ENCODE measurements at places on chromosomes 1 and 21.

DNA sequence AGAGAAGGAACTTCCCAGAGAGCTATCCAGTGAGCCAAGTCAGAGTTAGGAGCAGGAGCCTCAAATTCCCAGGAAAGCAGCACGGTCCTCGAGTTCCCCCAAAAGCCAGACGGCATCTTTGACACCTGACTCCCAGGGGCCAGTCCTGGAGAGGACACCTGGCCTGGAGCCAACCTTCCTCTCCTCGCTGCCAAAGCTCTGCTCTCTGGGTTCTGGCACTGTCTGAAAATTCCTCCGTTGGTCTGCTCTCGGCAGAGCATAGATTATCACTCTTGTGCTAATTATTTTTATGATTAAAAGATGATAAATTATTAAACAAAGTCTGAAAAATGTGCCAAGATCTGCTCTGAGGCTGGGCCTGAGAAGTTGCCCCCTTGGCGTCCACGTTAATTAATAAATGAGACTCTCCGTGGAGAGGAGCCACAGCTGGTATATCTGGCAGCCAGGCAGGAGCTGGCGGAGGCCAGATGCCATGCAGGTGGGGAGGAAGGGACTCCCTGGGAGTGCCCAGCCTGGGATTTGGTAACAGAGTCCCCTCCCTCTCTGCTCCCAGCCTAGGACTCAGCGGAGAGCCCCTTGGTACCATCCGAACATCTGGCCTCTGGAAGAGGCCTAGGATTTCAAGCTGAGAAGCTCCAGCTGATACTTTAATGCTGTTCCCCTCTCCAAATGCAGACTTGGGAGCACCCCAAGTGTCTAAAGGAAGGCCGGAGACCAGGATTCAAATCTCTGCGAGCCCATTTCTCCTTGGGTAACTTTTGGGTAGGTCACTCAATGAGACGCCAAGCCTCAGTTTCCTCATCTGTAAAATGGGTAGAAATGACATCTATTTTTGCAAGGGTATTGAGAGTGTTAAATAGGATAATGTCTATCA is 163.7 kb upstream of the POU3F1 start:
- no peak for DNase-seq

GRCh38 chr1:52674497-52675384 is 23.4 kb downstream of the COA7 start:
- no peak for DNase-seq

- no peak for DNase-seq
These were observed 31.6 kb downstream of the DOP1B start for GRCh38 chr21:36188081-36188681.

GRCh38 chr1:24244519-24245268 is 57.6 kb upstream of the IFNLR1 start:
- DNase-seq: no peak

- no peak for DNase-seq
These were observed 16.9 kb upstream of the MAP10 start for GRCh38 chr1:232788235-232788872.

GRCh38 chr1:172589553-172589952 is 56.6 kb downstream of the SUCO start:
- DNase-seq: no peak

DNA sequence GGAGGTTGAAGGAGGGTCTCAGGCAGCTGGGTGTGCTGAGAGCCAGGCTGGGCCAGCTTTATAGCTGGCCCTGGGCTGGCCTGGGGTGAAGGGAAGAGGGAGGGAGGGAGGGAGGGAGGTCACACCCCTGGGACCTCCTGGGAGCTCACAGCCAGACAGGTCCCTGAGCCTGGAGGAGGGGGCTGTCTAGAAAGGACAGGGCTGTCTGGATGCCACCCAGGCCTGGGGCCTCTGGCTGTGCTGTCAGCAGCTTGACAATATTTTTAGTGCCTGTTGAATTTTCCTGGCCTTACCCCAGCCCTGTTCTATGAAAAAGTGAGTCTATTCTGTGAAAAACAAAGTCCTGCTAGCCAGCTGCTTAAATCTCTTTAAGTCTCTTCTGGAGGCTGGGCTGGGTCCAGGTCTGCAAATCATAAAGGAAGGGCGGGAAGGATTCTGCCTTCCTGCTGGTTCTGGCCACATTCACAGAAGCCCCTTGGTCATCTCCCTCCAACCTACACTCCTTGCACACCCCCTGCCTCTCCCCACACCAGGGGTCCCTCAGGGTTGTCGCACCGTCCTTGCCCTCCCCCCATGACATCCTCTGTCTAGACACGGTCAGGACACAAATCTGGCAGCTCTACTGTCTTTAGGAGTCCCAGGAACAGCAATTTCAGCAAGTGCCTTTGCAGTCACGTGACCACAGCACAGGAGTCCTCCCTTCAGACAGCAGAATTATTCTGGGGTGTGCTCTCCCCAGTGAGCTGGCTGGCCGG is at the start of gene LEFTY2:
Gene LEFTY2, minus strand, starts transcription at position 34 of the 755 bp plus-strand sequence. CDS start 80 bp downstream, outside the sequence.
- DNase-seq: no peak

- no peak for DNase-seq
These were observed 6.8 kb downstream of the OR10Z1 start for GRCh38 chr1:158611916-158612315.

GRCh38 chr21:24658026-24658425 is 949.3 kb downstream of the MRPL39 start:
- DNase-seq: no peak

GRCh38 chr1:171740987-171741871 is 636 bp downstream of the VAMP4 start:
- no peak for DNase-seq

GRCh38 chr1:64651841-64652240 is 93.0 kb upstream of the RAVER2 start:
- DNase-seq: no peak

Measured in amygdala (tissue), 56 donors.